ENCODE measurements at places on chromosomes 5 and 9. TPM values are rescaled to one million over a fixed set of nuclear protein-coding genes. Genes with fewer than 3 reads are reported as not detected.

MEIKIN gene
- not detected for total RNA-seq

SH3TC2 gene
- total RNA-seq, result 1.4 TPM

NEURL1B gene
- total RNA-seq, result 25.0 TPM

HSPB3 gene
- 1.1 TPM for total RNA-seq

DNA sequence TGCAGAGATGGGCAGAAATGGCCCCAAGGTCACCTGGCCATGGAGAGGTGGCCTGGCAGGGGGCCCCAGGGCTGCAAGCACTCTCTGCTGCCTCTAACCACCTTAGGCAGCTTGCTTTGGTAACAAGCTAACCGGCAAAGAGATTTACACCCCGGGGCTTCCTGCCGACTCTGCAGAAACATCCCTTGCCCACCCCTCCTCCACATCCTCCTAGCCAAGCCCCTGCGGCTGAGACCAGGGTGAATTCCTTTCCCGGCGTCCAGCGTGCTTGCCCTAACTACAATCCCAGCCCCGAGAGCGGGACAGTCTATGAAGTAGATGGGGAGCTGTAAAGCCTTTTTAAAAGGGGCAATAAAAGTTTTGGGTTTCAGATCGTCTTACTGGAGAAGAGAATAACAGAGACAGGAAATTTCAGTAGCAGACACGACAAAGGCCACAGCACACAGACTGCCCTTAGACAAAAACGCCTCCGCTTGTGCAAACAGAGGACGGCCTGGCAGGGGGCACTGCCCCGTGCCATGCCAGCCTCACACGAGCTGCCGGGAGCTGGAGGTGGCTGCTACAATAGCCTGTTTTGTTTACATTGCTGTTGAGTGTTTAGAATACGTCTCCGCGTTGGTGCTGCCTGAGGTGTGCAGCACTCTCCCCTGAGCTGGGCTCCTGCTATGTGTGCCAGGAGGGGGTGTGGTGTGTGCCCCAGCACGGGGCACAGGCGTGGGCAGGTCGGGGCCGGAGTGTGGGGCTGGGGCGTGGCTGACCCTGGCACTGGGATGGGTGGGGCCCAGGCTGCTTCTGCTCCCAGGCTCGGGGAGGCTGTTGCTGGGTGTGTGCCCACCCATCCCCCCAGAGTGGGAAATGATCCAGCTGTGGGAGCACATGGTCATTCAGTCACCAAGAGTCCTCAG lies 15.3 kb downstream of the MYMK start:
- H3K4me1 ChIP-seq, result peaks cover 20% of the 10 kb centered on the region
- H3K4me3 ChIP-seq, result no peak overlapping the region
- no peaks in the 10 kb centered on the region for H3K27me3 ChIP-seq

GRCh38 chr5:175129619-175130018 lies 314.4 kb downstream of the DRD1 start:
- H3K4me3 ChIP-seq, result no peak overlapping the region
- H3K4me1 ChIP-seq, result no peaks in the 10 kb centered on the region
- H3K27ac ChIP-seq, result no peak overlapping the region
- H3K36me3 ChIP-seq, result no peaks in the 10 kb centered on the region
- no peak for DNase-seq
